Activated T-helper 1 cell treated with anti-CD3 and anti-CD28 coated beads, Interleukin-12 subunit alpha, Interleukin-12 subunit beta, Interleukin-2, Interleukin-4 antibody, amounts not matched to agents 30 ng/mL and 10 ng/mL and 1 ng/mL, durations not matched to agents 14 hours and 24 hours and 36 hours (primary cell): ENCODE measurements at places on chromosomes 5 and 9.
A peak's percentile ranks its signal among the peaks of the same experiment; 100 is the strongest.

DNA sequence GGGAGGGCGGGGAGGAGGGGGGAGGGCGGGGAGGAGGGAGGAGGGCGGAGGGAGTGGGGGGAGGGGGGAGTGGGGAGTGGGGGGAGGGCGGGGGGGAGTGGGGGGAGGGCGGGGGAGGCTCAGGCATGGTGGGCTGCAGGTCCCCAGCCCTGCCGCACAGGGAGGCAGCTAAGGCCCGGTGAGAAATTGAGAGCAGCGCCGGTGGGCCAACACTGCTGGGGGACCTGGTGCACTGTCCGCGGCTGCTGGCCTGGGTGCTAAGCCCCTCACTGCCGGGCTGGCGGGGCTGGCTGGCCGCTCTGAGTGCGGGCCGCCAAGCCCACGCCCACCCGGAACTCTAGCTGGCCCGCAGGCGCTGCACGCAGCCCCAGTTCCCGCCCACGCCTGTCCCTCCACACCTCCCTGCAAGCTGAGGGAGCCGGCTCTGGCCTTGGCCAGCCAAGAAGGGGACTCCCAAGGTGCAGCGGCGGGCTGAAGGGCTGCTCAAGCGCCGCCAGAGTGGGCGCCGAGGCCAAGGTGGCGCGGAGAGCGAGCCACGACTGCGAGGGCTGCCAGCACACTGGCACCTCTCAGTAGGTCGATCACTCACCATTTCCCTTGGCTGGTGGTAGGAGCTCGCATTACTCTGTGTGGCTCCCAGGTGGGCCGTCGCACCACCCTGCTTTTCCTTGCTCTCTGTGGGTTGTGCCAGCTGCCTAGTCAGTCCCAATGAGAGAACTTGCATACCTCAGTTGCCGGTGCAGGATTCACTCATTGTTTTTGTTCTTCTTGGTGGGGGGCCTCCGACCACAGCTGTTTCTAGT lies 160.2 kb downstream of the CNTLN start:
- no peak for DNase-seq
- no peak overlapping the region for H3K27ac ChIP-seq
- H3K36me3 ChIP-seq: no peaks in the 10 kb centered on the region
- no peaks in the 10 kb centered on the region for H3K4me1 ChIP-seq
- no peaks in the 10 kb centered on the region for H3K27me3 ChIP-seq

GRCh38 chr5:53782620-53783019 lies 222.2 kb downstream of the NDUFS4 start:
- H3K27me3 ChIP-seq: peaks cover 3% of the 10 kb centered on the region
- H3K4me1 ChIP-seq: peaks cover 28% of the 10 kb centered on the region
- H3K36me3 ChIP-seq: no peaks in the 10 kb centered on the region

- H3K4me1 ChIP-seq: no peaks in the 10 kb centered on the region
- H3K4me3 ChIP-seq: no peak overlapping the region
- H3K36me3 ChIP-seq: no peaks in the 10 kb centered on the region
- peaks cover 7% of the 10 kb centered on the region for H3K27me3 ChIP-seq
- no peak for DNase-seq
Measured at GRCh38 chr5:170757182-170757601, 26.3 kb upstream of the GABRP start.

DNA sequence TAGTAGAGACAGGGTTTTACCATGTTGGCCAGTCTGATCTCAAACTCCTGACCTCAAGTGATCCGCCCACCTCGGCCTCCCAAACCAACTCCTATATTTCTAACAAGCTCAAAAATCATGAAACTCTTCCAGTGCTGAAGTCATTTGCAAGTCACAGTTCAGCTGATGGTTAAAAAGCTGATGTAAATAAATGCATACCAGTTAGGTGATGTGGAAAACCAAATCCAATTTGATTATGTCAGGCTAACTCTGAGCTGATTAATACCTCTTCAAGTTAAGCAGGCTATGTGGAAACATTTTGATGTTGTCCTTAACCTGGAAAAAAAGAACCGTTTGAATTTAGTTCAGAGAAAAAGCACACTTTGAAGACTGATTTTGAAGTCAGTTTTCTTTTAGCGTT lies 51.0 kb downstream of the TMEM252 start:
- peaks cover 26% of the 10 kb centered on the region for H3K27me3 ChIP-seq
- no peaks in the 10 kb centered on the region for H3K4me1 ChIP-seq
- no peak overlapping the region for H3K4me3 ChIP-seq
- no peak overlapping the region for H3K27ac ChIP-seq
- DNase-seq: no peak

DNA sequence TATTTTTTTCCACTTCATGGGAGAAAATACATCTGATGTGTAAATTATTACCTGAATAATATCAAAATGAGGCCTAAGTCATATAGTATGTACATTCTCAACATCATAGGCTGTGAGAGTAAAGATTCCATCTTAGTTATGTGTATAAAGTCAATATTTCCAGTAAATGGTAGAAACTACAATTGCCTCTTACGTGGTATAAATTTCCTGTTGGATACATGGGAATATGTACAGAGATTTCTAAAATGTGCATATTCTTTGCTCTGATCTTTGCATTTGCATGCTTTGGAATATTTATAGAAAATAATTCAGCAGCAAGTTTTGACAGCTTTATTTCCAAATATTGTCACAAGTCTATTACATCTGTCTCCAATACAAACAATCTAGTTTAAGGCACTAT lies 78.8 kb downstream of the GABRB2 start:
- no peak for DNase-seq
- H3K4me3 ChIP-seq: no peak overlapping the region
- H3K36me3 ChIP-seq: no peaks in the 10 kb centered on the region
- no peaks in the 10 kb centered on the region for H3K4me1 ChIP-seq
- no peaks in the 10 kb centered on the region for H3K27me3 ChIP-seq

GRCh38 chr5:165397516-165397915 lies 1892.1 kb downstream of the MAT2B start:
- no peak for DNase-seq
- no peaks in the 10 kb centered on the region for H3K27me3 ChIP-seq
- H3K36me3 ChIP-seq: no peaks in the 10 kb centered on the region
- no peak overlapping the region for H3K27ac ChIP-seq

DNA sequence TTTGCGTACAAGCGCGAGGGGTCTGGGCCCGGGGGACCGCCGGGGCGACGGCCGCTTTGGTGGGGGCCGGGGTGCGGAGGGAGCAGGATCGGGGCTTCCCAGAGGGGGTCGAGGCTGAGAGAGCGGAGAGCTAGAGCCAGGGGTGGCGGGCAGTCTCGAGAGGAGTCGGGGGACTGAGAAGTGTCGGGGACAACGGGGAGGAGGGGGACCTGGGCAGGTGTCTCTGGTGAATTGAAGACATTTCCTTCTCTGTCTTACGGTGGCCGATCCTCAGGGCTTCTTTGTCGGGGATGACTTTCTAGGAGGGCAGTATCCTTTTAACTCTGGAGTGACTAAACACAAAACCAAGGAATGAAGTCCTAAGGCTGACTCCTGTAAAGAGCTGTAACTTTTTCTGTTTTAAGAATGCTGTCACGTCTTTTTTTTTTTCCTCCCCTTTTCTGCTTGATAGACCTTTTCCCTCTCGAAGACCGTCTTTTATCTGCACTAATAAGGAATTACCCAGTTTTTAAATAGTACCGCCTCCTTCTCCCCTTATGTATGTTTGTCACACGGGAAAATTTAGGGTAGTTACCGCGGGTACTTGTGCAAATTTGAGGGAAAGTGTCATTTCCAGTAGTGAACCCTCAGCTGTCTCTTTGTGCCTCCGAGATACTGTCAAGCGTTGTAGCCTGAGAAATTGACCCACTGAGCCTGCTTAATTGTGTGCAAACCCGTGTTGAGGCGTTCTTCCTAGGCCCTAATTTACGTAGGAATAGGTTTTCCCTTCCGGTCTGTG lies 822 bp downstream of the DENND4C start:
- no peaks in the 10 kb centered on the region for H3K27me3 ChIP-seq
- peaks cover 2% of the 10 kb centered on the region for H3K36me3 ChIP-seq
- peaks cover 8% of the 10 kb centered on the region for H3K4me1 ChIP-seq
- no peak for DNase-seq

DNA sequence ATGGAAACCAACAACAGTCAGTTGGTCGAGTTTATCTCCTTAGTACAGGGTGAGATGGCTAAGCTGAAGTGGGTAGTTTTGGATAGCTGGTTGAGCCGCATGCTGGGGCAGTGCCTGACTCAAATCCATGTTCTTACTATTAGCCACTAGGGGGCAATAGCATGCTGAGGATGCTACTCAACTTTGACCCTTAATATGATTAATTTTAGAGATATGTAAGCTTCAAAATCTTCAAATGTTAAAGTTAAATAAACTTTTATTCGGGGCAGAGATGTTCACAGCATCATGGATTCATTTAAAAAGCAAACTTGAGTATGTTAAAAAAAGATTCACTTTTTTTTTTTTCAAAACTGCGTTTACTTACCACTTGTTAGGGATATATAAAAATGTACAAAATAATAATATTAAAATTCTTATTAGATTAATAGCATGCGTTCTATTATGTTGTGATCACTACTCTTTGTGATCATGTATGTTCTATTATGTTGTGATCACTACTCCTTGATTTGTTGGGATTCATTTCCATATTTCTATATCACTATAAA lies 57.0 kb downstream of the C9orf153 start:
- no peak overlapping the region for H3K4me3 ChIP-seq
- H3K36me3 ChIP-seq: no peaks in the 10 kb centered on the region
- no peaks in the 10 kb centered on the region for H3K4me1 ChIP-seq
- peak; percentile 1 for DNase-seq
